Activated T-cell treated with anti-CD3 and anti-CD28 coated beads, Interleukin-2, amount 50 U/mL, for 24 hours (primary cell): ENCODE measurements at places on chromosomes 5 and 9.

GRCh38 chr5:160692271-160692670 is 159.7 kb downstream of the ATP10B start:
- H3K27ac ChIP-seq = no peak overlapping the region
- H3K36me3 ChIP-seq = no peaks in the 10 kb centered on the region
- peaks cover 8% of the 10 kb centered on the region for H3K27me3 ChIP-seq
- H3K4me3 ChIP-seq = no peak overlapping the region
- H3K4me1 ChIP-seq = no peaks in the 10 kb centered on the region

DNA sequence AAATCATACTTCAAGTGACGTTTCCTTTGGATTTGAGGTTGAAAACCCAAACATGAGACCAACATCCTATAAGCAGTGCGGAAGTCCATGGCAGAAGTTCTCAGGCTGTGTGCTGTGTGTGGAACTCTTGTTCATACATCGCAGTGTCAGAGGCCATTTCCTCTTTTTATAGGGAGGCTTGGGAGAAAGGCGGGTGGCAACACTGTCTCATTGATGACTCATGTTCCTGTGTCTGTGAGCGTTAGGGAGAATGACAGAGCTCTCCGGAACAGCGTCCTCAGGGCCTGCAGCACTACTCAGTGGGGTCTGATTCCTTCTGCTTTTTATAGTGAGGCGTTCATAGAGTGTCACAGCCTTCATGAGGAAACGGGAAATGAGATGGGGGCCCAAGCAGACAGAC is 98.8 kb upstream of the BASP1 start:
- H3K4me3 ChIP-seq = no peak overlapping the region
- H3K36me3 ChIP-seq = no peaks in the 10 kb centered on the region
- peaks cover 6% of the 10 kb centered on the region for H3K27me3 ChIP-seq
- H3K4me1 ChIP-seq = peaks cover 6% of the 10 kb centered on the region
- no peak overlapping the region for H3K27ac ChIP-seq
- no peak for DNase-seq

GRCh38 chr5:149414405-149415065 is 35.4 kb upstream of the IL17B start:
- H3K36me3 ChIP-seq = no peaks in the 10 kb centered on the region
- no peak overlapping the region for H3K4me3 ChIP-seq
- no peak overlapping the region for H3K27ac ChIP-seq
- no peak for DNase-seq
- no peaks in the 10 kb centered on the region for H3K27me3 ChIP-seq

DNA sequence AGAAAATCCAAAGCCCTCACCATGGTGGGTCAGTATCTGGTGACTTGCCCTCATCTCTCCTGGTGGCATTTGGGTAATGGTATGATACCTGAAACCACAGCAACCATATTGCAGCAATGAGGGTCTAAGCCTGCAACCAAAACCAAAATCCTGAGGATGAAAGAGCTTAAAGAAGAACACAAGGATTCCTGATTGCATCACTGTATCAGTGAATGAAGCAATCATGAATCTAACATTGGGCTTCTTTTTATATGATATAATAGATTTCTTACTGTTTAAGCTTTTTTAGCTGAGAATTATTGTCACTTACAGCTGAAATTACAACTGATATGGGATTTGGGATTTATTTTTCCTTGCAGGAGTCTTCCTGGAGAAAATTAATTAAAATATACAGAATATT is 269.9 kb downstream of the MEF2C start:
- H3K36me3 ChIP-seq = no peaks in the 10 kb centered on the region
- no peak for DNase-seq
- no peak overlapping the region for H3K4me3 ChIP-seq
- H3K4me1 ChIP-seq = no peaks in the 10 kb centered on the region
- peaks cover 15% of the 10 kb centered on the region for H3K27me3 ChIP-seq

DNA sequence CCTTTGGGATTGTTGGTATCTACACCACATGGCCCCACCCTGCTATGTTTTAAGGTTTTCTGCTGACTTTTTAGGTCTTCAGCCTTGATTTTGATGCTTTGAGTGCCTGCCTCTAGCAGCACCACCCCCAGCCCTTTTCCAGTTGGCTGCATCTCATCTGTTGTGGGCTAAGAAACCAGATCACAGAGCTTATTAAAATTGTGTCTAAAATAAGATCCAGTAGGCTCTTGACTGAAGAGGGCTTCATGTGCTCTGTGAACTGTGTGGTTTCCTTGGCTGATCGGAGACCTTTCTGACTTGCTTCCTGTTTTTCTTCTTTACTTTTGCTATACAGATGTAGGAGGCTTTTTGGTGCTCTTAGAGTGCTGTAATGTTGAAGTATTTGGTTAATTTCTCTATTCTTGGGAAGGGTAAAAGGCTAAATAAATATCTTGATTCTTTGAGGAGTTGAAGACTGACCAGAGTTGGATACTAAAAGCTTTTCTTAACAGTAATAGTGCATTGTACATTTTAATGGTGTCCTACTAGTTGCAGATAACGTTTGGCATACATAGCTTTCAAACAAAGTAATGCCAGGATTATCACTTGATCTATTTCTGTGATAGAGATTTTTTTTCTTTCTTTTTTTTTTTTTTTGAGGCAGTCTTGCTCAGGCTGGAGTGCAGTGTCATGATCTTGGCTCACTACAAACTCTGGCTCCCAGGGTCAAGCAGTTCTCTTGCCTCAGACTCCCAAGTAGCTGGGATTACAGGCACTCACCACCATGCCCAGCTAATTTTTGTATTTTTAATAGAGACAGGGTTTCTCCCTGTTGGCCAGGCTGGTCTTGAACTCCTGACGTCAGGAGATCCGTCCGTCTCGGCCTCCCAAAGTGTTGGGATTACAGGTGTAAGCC is 4.5 kb downstream of the UBE2D2 start:
- peaks cover 89% of the 10 kb centered on the region for H3K36me3 ChIP-seq
- H3K4me3 ChIP-seq = peak overlapping the region; percentile 99
- peak overlapping the region; percentile 98 for H3K27ac ChIP-seq
- no peaks in the 10 kb centered on the region for H3K27me3 ChIP-seq

DNA sequence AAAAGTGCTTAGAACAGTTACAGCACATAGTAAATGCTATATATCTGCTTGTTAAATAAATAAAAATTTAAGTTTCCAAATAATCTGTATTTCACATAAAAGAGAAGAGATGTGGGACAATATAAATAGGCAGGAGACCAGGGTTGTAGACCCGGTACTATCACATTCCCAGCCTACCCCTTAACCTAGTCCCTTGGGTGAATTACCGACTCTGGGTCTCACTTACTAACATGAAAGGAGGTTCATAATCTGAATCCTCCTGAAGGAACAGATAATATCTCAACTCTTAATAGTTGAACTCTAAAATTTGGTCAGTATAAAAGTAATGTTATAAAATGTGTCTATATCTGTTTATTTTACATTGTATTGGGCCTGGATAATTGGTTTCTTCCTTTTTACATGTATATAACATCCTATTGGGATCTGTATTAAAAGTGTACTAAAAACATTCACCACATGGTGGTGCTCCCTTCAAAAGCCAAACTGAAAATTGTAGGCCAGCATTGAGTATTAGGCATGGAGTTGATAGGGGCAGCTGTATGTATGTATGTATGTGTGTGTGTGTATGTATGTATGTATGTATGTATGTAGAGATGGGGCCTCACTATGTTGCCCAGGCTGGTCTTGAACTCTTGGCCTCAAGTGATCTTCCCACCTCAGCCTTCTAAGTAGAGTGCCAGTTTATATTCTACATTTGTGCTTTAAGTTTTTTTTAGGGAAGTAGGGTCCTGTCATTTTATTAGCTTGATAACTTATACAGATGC is 64.2 kb upstream of the ABL1 start:
- no peak overlapping the region for H3K27ac ChIP-seq
- DNase-seq = no peak
- no peak overlapping the region for H3K4me3 ChIP-seq
- H3K36me3 ChIP-seq = peaks cover 3% of the 10 kb centered on the region
- H3K4me1 ChIP-seq = peaks cover 33% of the 10 kb centered on the region

DNA sequence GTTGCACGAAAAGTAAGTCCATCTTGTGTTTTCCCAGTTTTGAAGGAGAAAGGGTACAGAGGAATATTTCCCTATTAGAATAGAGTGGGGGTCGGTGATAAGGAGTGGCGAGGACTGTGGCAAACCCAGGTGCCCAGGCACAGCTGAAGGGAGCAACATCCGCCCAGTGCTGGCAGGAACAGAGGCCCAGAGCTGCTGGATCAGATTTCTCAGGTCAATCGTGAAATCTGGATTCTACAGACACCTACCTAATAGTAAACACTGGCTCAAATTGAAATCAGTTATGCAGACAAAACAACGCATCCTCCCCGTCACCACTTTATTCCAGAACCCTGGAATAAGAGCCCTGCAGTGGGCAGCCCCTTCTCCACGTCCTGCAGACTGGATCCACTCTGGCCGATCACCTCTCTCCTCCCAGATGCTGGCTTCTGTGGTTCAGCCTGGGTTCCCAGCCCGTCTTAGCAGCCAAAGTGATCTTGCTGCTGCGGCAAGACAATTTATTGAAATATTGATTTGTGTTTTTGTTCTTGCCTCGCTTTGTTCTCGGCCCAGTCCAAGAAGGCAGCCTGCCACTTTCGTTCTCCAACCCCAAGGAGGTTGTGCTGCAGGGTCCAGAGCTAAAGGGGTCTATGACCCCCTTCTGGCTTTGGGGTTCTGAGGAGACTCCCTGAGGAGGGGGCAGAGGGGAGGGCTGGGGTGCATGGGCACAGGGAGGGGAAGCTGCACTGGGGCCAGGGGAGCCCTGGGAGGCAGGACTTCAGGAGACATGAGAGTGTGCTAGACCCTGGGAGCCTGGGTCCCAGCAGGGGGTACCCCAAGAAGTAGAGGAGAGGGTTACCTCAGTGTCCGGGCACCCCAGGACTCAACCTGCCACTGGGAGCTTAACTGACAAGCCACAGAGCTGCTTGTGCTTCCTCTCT is 103.3 kb downstream of the ZNF354C start:
- H3K4me3 ChIP-seq = no peak overlapping the region
- no peaks in the 10 kb centered on the region for H3K36me3 ChIP-seq
- H3K27me3 ChIP-seq = peaks cover 3% of the 10 kb centered on the region

DNA sequence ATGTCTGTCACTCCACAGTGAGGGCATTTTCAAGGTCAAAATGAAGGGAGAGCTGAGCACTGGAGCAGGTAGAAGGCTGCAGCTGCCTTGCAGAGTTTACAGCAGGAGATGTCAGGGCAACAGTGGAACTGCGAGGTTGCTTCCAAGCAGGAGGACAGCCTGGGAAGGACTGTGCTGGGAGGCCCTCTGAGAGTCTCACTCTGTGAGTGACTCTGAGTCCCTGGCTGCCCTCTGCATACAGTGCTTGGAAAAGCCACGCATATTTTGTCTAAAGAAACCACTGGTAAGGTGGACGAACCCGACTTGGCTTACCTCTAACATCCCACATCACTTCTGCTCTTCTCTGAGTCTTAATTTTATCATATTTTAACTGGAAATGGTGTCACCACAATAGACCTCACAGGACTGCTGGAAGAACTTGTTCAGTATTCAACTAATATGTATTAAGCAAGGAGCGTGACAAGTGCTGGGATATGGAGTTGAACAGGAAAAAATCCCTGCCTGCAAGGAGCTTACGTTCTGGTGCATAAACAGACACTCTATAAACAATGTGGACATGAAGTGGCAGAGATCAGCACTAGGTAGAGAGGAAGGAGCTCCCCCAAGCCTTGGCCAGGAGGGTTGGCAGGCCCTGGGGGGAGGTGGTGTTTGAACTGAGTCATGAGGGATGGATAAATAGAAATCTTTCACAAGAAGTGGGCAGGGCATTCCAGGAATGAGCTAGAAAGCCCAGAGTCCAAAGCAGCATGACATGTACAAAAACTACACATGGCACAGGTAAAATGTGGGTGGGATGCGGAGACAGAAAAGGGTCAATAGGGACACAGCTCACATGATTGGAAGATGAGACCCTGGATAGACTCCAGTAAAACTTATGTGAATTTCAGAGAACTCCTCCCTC is 64.0 kb upstream of the FOXE1 start:
- DNase-seq = no peak
- peaks cover 21% of the 10 kb centered on the region for H3K27me3 ChIP-seq
- H3K27ac ChIP-seq = no peak overlapping the region
- H3K4me3 ChIP-seq = no peak overlapping the region
